Liver (tissue), 10 donors: ENCODE measurements at places on chromosomes 16 and 17. TPM values are rescaled to one million over a fixed set of nuclear protein-coding genes. Genes with fewer than 3 reads are reported as not detected.

The FTSJ3 gene
- 20.2 TPM for total RNA-seq

The GLIS2 gene
- total RNA-seq = 1.2 TPM

DNA sequence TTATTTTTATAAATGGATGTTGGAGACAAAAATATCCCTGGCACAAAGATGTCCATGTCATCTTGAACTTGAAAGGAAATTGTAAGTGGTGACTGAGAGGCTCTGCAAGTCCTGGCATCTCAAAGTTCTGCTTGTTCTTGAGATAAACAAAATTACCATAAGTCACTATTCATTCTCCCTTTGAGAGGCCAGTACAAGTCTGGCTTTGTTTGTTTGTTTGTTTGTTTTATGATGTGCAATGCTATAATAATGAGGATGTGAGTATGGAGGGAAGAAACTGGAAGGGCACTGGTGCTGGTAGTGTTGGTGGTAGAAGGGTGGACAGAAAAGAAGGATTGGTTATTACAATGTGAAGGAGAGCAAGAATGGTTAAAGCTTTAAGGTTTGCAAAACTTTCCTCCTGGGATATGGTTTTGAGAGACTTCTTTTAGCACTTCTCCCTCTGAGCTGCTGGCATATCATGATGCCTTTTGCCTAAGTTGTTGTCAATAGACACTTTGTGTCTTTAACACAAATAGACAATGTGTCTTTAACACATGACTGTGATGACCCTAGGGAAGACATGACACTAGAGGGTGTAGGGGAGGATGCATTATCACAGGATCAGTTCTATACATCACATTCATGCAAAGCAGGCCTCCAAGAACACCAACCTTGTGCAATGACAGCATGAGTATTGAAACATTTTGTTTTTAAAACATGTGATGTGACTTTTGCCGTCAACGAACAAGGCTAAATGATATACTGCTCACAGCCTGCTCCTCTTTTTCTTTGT, 880.5 kb upstream of the GOT2 start:
- no peak for DNase-seq

GRCh38 chr17:62690168-62690897, 62.9 kb downstream of the MRC2 start:
- DNase-seq = no peak

DNA sequence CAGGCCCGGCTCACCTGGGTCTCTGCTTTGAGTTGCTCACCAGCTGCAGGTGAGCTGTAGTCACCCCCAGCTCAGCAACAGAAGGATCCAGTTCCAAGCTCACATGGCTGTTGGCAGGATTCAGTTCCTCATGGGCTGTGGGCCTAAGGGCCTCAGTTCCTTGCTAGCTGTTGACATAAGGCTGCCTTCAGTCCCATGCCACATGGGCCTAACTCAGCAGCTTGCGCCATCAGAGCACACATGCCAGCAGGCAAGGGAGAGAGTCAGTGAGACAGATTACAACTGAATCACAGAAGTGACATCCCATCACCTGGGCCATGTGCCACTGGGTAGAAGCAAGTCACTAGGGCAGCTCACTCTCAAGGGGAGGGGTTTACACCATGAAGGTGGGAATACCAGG, 24.7 kb downstream of the PSMD7 start:
- DNase-seq = no peak
